Kidney (tissue), 22 donors: ENCODE measurements at places on chromosomes 4 and X. TPM values are rescaled to one million over a fixed set of nuclear protein-coding genes. Genes with fewer than 3 reads are reported as not detected.

The ZFP42 gene
- not detected for total RNA-seq

The SATL1 gene
- not detected for total RNA-seq

The NKAP gene
- total RNA-seq = 7.7 TPM

The DTHD1 gene
- total RNA-seq = 1.4 TPM

The EGFL6 gene
- not detected for total RNA-seq

The ASB12 gene
- total RNA-seq = not detected

The PPARGC1A gene
- total RNA-seq = 80.8 TPM

The GYG2 gene
- total RNA-seq = 2.2 TPM

The USP17L20 gene
- total RNA-seq = not detected

The FRG1 gene
- 43.2 TPM for total RNA-seq

The GPR173 gene
- 5.4 TPM for total RNA-seq

The FGB gene
- 42.5 TPM for total RNA-seq

The HHIP gene
- total RNA-seq = 0.85 TPM

The NOA1 gene
- 14.2 TPM for total RNA-seq

The S100P gene
- not detected for total RNA-seq

The ZBTB33 gene
- total RNA-seq = 13.0 TPM

The DKC1 gene
- total RNA-seq = 35.7 TPM

The TMSB15C gene
- 1.5 TPM for total RNA-seq

The BEND4 gene
- 0.22 TPM for total RNA-seq

The FMR1NB gene
- not detected for total RNA-seq

The MAGEA3 gene
- not detected for total RNA-seq

The FAAH2 gene
- total RNA-seq = 17.0 TPM

The ZNF182 gene
- 5.8 TPM for total RNA-seq
